Stimulated activated CD8-positive, alpha-beta memory T cell treated with anti-CD3 and anti-CD28 coated beads, Interleukin-2, amount 100 ng/mL, for 1 hour (primary cell): ENCODE measurements at places on chromosomes 2 and 18.

DNA sequence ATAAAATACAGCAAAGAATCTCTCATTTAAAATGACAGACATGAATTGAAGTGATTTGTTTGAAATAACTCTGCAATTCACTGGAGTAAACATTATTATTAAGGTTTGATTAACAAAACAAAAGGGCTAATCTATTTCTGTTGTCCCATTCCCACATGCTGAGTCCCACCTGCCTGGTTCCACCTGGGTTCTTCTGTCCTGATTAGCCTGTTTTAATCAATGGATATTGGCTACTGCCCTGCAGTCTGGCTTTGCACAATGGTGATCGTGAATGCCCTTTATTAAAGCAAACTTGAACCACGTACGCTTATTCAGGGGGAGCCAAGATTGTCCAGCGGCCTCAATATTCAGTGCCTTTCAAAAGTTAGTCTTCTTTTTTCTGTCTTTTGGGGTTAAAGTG lies 72.8 kb upstream of the CDH19 start:
- no peak for DNase-seq

- no peak for DNase-seq
Observed at GRCh38 chr2:43142921-43143438, 83.4 kb downstream of the ZFP36L2 start.

GRCh38 chr18:57441071-57441794 lies 6.1 kb downstream of the ONECUT2 start:
- DNase-seq: no peak

DNA sequence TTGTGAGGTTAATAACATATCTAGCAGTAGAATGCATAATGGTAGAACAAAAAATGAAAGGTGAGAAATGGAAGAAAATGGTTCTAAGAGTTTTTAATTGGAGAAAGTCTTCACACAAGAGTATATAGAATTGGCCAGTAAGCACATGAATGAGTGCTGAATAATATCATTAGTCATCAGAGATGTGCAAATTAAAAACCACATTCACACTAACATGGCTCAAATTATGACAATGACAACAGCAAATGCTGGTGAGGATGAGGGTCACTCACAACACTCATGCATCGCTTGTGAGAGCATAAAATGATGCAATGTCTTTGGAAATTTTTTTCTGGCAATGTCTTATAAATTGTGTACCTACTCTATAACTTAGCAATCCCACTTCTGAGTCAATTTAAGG lies 1355.4 kb upstream of the ACVR2A start:
- no peak for DNase-seq

DNA sequence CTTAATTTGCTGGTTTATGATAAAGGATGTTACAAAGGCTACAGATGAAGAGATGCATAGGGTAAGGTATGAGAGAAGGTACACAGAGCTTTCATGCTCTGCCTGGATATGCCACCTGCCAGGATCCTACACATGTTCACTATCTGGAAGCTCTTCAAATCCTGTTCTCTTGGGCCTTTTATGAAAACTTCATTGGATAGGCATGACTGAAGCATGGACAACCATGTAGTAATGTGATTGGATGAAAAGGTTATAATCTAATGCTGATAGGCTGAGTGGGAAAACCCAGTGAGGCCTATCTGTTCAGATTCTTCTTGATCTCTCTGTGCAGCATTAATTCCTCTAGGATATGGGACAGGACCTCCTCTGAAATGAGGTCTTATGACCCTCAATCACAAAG lies 26.8 kb downstream of the HNMT start:
- no peak for DNase-seq

DNA sequence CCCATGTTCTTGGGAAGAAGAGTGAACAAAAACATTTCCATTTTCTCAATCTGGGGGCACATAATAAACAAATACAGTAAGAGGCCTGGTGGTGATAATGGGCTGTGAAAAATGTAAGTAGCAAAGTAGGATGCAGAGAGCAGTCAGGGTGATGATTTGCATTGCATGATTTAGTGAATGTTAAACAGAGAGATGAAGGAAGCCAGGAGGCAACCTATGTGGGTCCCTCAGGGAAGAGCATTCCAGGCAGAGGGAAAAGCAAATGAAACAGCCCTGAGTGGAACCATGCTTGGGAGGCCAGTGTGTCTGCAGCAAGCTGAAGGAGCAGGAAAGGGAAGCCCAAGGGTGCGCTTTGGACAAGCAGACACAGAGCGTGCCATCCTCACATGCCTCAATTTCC lies 5.4 kb downstream of the VIT start:
- DNase-seq: no peak
